Aorta (tissue), 5 donors: ENCODE measurements at places on chromosomes 3 and 15.

DNA sequence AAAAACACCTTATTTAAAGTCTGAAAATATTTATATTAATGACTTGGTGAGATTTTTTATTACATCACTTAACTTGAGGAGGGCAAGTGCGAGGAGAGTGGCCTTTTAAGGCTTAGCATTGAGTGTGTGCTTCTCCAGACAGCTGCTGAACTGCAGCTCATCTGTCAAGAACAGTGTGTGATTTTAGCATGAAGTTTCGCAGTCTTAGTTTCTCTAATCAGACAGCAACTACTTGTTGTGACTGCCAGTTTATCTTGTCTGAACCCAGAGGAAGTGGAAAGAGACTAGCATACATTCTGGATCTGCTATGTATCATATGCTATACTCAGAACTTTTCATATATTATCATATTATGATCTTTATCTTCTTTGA lies 291.7 kb upstream of the ROPN1 start:
- DNase-seq, result no peak

DNA sequence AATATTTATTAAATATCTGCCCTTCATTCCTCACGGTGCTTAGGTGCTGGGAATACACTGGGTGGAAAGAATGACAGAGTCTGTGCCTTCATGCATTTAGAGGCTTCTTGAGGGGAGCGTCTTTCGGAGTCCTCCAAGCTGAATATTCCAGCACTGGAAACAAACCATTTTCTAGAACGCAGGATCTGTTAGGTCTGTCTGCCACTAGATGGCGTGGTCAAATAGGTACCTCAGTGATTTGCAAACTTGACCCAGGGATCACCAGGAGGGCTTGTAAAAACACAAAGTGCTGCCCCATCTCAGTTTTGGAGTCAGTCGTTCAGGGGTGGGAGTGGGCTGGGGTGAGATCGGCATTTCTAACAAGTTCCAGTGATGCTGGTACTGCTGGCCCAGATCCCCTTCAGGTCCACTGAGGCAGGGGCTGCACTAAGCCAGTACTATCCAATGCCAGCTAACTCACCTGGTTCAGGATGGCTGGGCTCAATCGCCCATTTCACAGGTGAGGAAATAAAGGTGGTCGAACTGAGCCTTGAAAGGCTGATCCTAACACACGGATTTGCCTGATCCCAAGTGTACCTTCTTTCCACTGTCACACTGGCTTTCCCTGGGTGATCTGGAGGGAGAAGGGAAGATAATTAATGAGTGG lies 14.8 kb downstream of the ARNT2 start:
- no peak for DNase-seq

GRCh38 chr3:10869460-10869859 lies 53.4 kb downstream of the SLC6A11 start:
- no peak for DNase-seq

DNA sequence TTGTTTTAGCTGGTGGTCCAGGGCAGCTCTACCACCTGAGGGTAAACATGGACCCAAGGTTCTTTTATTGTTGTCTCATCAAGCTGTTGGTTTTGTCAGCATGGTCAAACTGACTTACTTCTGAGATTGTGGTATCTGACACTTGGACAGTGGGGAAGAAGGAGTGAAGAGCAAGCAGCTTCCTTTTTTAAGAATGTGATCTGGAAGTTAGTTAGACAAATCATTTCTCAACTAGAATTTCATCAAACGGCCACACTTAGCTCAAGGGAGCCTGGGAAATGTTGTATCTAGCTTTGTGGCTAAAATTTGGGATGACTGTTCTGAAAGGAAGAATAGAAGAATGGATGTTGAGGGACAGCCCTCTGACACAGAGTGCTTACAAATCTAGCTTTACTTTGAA lies 215.2 kb downstream of the ZNF621 start:
- no peak for DNase-seq

- no peak for DNase-seq
Measured at GRCh38 chr15:94844198-94844537, 612.8 kb downstream of the MCTP2 start.

GRCh38 chr15:42157981-42158765 lies 1.7 kb upstream of the PLA2G4F start:
- DNase-seq, result no peak

DNA sequence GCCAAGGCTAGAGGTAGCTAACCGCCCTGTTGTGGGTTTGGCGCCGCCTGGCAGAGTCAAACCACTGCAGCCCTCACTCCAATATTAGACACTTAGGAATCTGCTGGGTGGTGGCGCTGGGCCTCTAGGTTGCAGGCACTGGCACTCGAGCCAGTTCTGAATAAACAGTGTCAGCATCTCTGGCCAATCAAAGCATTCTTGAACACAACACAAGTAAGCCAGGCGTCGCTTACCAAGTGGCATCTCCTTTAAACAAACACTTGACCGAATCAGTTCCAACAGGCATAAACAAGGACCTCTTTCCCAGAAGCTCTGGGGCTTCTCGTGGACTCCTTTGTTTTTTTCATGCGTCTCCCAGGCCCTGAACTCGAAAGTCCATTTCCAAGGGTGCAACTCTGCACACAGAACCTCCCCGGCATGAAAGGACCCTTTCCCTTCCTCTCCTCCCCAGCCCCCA lies 82.3 kb downstream of the LRIG1 start:
- peak; percentile 83 for DNase-seq

DNA sequence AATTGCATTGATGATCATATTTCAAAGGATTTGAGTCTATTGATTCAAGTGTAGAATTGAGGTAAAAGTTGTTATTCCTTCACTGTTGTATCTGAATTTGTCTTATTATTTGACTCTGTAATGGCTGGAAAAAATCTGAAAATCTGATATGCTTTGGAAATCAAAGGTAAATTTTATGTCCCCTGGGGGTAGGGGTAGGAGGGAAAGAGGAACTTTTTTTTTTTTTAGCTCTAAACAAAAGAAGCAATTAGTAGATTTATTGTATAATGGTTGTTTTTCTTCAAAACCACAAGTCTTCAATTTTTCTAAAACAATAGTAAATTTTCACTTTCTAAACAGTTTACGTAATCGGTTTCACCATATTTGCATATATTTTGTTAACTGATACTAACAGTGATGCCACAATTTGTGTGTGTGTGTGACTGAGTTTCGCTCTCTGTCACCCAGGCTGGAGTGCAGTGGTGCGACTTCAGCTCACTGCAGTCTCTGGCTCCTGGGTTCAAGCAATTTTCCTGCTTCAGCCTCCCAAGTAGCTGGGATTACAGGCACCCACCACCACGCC lies 91.7 kb upstream of the GOLGA6L4 start:
- no peak for DNase-seq

- no peak for DNase-seq
Measured at GRCh38 chr15:79091204-79091867, 756 bp upstream of the RASGRF1 start.

DNA sequence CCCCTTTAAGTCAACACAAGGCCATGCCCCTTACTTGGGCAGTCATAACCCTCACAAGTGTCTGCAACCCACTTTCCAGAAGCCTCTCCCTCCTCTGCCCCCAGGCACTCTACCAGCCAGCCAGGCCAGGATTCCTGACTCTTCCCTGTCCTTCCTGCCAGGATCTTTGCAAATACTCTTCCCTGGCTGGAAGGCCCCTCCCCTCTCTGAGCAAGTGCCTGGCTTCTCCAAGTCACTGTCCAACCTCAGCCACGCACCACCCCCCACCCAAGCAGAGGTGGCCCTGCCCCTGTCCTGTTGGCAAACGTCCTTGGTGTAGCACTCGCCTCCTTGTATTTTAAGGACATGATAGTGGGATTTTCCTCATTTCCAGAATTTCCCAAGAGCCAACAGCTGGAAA lies 54.7 kb upstream of the USP3 start:
- DNase-seq, result no peak

DNA sequence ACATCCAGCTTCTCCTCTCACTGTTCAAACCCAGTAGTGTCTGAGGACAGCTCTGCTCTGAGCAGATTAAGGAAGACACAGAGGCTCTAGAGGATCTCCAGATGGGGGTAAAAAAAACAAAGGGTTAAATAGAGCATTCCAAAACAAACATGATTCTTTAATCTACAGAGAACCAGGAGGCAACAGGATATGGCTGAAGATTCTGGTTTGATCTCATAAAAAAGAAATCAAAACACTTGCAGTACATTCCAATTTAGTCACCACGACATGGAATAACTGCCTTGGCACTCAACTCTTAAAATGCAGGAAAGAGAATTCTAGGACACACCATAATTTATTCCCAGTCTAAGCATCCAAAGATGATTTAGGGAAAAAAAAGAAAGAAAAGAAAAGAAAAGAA lies 32.0 kb downstream of the TM4SF4 start:
- DNase-seq, result no peak

- no peak for DNase-seq
Measured at GRCh38 chr3:177710506-177710905, 513.2 kb upstream of the TBL1XR1 start.
